ENCODE measurements at places on chromosomes 6 and 20.

DNA sequence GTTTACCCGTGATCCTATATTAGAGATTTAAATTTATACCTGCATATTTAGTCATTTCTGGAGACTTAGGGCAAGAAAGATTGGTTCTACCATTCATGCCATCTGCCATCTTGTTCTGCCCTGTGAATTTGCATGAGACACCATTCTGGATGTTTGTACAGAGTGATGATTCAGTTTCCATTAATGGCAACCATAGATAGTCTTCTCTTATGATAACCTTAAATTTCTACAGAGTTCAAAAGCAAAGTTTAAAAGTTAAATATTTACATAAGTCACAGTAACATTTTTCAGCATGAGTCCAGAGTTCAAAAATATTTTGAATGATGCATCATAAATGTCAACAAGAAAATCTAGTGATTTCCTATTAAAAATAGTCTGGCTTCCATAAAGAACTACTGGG, 23.2 kb downstream of the PLCB1 start:
- DNase-seq = no peak

GRCh38 chr20:23078351-23079015, 7.6 kb downstream of the CD93 start:
- no peak for DNase-seq

DNA sequence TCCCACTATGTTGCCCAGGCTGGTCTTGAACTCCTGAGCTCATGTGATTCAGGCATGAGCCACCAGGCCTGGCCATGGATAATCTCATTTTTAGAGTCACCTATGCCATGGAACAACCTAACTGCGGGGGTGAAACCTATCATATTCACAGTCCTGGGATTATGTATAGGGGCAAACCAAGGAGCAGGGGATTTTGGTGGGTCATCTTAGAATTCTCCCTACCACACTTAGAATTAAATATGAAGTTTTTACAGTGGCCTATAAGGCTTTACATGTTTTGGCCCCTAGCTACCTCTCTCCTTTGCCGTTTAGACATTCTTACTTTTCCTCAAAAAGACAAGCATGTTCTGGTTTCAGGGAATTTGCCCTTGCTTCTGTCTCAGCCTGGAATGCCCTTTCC, 20.6 kb upstream of the VEGFA start:
- DNase-seq = no peak

DNA sequence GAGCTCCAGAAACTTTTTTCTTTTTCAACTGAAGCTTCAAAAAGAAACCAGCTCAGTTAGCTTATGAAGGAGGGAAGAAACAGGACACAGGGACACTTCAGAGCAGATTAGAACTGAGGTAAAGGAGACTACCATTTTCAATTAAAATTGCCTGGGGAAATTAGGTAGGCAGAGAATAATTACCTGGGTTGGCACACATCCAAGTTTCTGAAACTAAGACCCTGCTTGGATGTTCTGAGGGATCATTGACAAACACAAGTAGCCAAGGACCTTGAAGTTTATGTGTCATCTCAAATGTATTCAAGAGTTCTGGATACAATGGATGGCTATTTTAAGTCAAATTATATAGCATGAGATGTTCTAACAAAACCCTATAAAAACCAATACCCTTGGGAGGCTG, 137.6 kb downstream of the PLCB4 start:
- DNase-seq = no peak

- no peak for DNase-seq
Observed at GRCh38 chr20:48828734-48829460, 1.1 kb upstream of the PREX1 start.

DNA sequence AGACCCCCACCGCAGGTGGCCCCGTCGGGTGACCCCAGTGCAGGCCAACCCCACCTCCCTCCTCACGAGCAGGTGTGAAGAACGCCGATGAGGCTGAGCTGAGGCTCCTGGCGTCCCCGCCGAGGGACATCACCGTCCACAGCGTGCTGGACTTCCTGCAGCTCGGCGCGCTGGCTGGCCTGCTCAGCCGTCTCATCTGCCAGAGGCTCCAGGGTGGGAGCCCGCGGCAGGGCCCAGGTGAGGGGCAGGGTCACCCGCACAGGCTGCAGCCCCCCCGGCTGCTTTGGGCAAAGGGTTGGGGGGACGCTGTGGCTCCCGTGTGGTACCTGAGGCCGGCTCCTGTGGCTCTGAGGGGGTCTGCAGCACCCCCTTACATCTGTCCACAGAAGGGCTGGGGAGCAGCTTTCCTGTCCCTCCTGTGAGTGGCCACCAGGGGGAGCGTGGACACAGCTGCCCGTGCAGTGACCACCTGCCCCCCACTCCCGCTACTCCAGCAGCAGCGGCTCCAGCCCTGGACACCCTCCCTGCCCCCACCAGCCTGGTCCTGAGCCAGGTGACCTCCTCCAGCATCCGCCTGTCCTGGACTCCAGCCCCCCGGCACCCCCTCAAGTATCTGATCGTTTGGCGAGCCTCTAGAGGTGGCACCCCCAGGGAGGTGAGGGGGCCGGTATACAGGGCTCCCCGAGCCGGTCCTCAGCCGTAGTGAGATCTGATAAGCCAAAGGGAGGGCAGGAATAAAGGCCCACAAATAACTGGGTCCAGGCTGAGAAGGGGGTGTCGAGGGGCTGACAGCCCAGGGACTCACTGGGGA, 16.5 kb downstream of the COL20A1 start:
- DNase-seq = no peak

DNA sequence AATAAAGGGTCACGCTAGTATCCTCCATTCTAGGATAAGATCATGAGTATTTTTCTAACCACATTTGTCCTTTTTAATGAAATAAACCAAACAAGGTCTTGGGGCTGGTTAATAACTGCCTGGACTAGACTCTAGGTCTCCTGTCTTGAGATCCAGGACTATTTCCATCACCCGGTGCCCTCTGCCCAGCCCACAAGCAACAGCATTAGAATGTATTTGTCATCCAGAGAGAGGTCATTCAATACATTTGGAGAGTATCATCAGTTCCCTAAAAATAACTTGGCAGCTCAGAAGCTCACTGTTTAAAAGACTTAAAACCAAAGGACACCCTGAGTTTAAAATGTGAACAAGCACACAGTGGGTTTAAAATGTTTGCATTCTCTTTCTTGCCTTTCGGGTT, 4.4 kb upstream of the RBM24 start:
- DNase-seq = no peak

DNA sequence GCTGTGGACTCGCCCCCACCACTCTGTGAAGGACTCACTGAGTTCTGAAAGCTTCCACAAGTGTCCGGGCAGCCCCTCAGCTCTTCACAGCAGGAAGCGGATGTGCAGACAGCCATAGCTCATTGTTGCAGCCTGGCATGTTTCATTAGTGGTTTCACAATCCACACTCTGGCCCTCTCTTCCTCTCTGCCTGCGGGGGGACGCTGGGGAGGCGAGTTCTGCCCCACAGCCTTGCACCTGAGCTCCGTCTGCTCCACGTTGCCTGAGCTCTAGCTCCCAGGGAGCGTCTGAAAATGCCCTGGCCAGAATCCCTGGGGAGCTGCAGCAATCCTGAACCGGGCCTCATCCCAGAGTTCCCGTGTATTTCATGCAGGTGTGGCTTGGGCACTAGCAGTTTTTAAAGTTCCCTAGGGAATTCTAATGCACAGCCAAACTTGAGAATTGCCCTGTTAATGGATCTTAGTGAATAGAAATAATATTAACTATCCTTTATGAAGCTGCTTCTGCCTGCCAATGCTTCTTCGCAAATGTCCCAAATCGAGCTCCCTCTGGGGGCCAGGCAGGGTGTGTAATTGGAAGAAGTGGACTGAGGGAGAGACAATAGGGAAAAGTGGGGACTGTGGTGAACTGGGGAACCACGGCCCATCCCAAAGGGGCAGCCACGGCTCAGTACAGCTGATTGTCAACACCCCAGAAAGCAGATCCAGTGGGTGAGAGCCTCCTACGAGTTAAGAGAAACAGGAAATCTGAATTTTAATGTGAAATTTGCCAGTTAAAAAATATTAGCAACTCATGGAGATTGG, 51.5 kb downstream of the CTCFL start:
- DNase-seq = no peak

DNA sequence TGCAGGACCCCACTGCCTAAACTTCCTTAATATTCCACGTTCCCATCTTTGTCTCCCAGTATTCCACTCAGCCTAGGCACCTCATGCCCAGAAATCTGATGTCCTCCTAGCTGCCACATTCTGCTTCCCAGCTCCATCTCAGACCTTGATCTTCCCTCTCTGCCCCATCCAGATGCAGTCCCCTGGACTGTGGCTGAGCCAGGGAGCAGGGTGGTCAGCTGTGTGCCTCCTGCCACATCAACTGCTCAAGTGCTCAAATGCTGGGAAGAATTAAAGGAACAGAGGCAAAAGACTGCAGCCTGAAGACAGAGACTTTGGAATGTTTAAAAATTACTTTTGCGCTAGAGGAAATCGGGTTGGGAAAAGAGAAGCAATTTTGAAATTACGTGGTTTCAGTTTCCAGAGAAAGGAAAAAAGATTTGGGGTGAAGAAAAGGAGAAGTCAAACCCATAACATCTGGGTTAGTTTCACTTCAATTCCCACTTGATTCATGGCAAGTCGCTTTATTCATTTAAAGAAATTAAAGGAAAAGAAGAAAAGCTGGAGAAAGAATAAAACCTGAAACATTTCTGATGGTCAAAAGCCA, 704.8 kb downstream of the PTPRT start:
- no peak for DNase-seq

- DNase-seq = no peak
Observed at GRCh38 chr6:131955876-131956275, 4.7 kb upstream of the CCN2 start.

- no peak for DNase-seq
Observed at GRCh38 chr6:84707171-84707570, 57.2 kb downstream of the TBX18 start.

DNA sequence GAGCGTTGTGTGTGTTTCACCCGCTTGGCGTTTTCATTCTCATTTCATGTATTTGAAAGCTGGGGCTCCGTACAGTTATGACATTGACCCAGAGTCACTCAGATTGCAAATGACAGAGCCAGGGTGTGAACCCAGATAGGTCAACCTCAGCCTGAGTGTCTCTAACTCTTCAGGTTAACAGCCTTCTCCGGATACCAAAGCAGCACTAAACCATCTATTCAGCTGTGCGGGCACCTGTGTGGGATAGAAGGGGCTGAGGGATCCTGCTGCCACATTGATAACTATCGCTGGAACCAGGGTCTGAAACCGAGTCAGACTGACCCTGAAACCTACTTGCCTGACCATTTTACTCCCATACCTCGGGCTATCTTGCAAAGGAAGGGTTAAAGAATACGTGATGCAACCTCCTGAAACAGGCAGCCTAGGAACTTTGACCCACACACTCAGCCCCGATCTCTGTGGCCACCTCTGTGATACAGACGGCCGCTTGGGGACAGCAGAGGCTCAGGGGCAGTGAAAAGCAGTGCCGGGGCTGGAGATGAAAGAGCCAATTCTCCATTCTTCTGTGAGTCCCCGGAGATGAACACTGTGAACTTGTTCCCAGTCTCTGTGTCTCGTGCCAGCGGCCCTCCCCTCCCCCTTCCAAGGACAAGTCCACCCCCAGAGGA, 233.5 kb upstream of the QKI start:
- no peak for DNase-seq

GRCh38 chr6:25956226-25956625, 6.4 kb upstream of the TRIM38 start:
- no peak for DNase-seq

All from stimulated activated CD4-positive, alpha-beta T cell treated with anti-CD3 and anti-CD28 coated beads, Interleukin-15, amount 100 ng/mL, for 1 hour (primary cell).